Astrocyte of the spinal cord (primary cell): ENCODE measurements at places on chromosomes 13 and 19.

DNA sequence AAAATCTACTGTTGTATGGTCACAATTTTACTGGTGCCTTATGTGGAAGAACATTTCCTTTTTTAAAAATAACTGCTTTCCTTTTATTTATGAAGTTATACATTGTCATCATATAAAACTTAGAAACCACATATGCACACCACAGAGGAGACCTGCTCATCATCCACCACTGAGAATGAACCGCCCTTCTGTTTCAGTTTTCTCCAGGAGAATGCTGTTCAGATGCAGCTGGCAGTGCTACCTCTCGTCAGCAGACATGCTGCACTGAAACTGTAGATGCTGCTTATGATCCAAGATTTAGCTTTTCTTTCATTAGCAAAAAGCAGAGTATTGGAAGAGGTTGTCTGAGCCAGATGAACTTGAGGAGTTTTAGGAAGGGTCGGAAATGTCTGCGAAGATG lies 10.1 kb downstream of the SLC25A15 start:
- DNase-seq = no peak

DNA sequence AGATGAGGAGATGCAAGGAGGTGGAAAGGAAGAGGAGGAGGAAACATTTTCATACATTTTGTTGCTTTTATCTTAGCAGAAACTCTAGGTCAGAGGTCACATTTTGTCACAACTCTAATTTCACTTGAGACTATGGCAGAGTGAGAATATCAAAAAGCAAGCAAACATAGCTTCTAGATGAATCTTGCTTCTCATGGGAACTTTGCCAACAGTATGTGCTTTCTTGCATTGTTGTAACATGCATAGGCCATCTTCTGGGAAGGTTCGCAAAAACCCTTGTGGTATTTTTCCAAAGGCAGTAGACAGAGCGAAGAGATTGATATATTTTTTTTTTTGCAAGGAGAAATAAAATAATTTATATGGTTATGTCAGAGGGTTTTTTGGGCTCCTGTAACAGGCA lies 291.3 kb downstream of the MTUS2 start:
- no peak for DNase-seq

- no peak for DNase-seq
Measured at GRCh38 chr19:46954993-46955812, 64.4 kb upstream of the NPAS1 start.

- no peak for DNase-seq
Measured at GRCh38 chr13:102772042-102772425, 1.6 kb downstream of the TEX30 start.

DNA sequence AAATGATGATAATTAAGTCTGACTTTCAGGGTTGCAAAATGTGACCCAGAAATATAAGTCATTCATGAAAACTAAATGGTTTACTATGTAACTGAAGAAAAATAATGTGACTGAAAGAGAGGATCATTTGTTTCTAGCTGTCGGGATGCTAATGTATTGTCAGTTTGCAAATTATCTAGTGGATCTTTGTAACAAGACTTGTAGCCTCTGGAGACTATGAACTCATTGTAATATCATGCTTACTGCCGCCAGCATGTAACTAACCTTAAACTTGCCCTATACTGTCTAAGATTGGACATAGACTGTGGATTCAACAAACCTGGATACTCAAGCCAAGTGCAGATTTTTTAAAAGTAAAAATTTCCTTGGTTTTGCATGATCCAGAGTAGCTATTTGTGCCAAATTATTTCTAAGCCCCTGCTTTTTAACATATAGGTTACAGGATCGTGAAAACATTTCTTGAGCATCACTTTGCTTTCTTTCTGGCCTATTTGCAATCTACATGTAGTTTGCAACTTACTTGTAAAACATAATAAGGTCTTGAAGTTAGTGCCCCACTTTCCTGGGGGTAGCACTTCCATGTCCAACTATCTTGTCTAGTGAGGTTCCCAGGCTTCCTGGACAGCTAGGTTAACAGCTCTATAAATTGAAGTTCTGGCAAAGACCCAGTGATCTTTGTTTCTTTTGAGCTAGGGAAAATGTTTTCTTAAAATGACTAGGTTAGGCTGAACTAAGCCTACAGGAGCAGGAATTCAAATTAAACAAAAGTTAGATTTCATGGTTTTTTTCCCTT lies 3.3 kb upstream of the POSTN start:
- peak; percentile 24 for DNase-seq

GRCh38 chr13:99347911-99348451 lies 40.8 kb upstream of the GPR183 start:
- DNase-seq = no peak

- DNase-seq = no peak
Measured at GRCh38 chr13:94656176-94656575, 54.5 kb downstream of the GPR180 start.

GRCh38 chr19:47637550-47637949 lies 28.6 kb downstream of the BICRA start:
- no peak for DNase-seq

DNA sequence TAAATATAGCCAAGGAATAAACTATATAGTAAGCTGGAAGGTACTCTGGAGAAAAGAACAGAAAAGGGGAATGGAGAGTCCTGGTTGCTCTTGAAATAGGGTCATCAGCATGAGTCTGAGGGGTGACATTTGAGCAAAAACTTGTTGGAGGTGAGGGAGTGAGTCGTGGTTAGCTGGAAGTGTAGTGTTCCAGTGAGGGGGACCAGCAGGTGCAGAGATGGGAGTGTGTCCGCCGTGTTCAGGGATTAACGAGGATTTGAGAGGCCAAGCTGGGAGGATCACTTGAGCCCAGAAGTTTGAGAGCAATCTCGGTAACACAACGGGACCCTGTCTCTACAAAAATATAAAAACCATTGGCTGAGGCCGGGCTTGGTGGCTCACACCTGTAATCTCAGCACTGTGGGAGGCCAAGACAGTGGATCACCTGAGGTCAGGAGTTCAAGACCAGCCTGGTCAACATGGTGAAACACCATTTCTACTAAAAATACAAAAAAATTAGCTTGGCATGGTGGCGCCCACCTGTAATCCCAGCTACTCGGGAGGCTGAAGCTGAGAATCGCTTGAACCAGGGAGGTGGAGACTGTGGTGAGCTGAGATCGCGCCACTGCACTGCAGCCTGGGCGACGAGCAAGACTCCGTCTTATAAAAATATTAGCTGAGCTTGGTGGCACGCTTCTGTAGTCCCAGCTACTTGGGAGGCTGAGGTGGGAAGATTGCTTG lies 1.1 kb downstream of the SUPT5H start:
- DNase-seq = no peak

DNA sequence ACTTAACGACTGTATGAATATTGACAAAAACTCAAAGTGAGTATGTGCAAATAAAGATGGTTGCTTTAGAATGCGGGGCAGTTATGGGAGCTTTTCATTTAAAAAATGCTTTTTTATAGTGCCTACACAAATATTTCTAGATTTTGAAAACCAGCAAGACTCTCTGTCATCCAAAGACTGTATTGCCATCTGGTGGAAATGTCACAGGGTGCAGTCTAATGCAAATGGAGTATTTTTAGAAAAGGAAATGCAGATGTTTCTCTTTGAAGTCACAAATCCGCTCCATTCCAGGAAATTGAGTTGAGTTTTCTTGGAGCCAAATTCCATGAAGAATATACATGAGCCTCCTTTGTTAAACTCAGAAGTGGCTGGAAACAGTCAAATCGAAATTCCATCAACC lies 2.3 kb upstream of the C1QTNF9B start:
- DNase-seq = peak; percentile 48

- no peak for DNase-seq
Measured at GRCh38 chr13:36006347-36006746, 124.8 kb downstream of the DCLK1 start.

- no peak for DNase-seq
Measured at GRCh38 chr19:1035998-1036621, 3.8 kb upstream of the ABCA7 start.

DNA sequence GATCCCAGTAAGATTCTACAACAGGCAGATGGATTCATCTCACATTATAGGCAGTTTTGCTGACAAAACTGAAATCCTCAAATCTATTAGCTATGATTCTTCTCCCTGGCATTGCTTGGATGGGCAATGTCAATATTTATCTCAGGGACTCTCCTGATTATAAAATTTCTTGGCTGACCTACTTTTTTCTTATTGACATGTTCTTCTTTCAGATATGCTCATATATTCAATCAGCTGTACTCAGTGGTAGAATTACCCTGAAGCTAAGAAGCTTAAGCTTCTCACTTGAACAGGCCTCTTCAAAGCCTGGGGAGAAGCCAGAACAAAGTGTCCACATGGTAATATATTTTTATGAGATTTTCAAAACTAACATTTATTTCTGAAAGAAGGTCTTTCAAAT lies 513.6 kb downstream of the PCDH9 start:
- DNase-seq = no peak

DNA sequence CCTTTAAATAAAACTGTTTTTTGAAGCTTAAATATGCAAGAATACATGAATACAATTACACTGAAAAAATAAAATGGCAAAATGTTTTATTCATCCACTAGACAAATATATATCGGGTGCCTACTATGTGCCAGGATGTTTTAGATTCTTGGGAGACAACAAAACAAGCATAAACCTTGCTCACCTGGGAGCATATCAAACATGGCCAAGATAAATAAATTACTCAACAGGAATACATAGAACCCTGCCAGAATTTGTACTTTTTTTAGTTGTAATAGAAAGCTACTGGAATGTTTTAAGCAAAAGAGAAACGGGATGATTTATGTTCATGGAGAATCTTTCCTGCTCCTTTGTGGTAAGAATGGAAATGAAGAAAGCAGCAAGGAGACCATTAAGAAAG lies 2358.5 kb upstream of the PCDH20 start:
- no peak for DNase-seq

DNA sequence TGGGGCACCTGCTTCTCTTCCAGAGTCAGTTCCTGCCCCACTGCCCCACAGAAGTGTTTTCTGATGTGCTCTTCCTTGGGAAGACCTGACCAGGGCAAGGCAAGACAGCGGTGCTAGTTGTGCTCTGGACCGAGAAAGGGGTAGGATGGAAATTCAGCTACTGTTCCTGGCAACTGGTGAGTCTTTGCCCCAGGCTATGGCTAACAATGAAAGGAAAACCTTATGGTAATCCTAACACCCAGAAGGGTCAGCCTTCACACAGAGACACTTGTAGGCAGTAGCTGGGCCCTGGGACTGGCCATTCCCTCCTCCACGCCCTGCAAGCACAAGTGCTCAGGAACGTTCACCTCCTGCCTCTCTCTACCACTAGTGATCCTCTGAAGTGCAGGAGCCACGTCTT lies 9.6 kb upstream of the CYSLTR2 start:
- DNase-seq = no peak

GRCh38 chr13:56332671-56333070 lies 808.0 kb upstream of the PRR20A start:
- DNase-seq = no peak

DNA sequence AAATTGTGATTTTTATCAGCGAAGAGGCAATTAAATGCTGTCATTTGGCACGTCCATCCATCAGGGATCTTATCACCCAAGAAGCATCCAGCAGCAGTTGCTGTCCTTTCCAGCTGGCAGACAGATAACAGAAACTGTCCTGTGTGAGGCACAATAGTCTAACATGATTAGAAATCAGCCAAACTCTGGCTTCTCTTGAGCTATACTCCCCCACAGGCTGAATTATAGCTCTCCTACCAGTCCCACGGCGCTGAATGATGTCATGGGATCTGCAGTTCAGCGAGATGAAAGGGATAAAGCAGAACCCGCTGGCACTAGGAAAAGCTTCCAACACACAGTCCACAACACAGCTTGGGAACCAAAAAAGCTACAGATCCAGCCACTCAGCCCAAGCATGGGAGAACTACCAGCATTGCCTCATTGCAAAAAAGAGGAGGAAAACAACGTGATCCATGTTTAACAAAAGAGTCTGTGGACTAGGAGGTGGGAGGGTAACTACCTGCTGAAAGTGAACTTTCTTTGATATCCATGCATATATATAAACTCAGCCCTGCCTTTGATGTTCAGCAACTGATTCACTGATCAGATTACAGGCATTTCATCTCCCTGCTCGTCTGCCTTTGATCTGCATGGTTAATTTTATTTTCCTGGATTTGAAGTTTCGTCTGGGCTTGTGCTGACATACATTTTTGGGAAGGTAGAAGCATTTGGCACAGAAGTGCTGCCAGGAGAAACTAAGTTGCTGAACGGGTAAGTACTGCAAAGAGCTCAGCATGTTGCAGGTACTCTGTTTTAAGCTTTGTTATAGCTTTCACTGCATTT lies at the start of gene TNFRSF19:
Gene TNFRSF19 (plus strand): TSS at position 314 of the 822 bp plus-strand sequence. CDS start 19,772 bp downstream, outside the sequence.
- peak; percentile 89 for DNase-seq

DNA sequence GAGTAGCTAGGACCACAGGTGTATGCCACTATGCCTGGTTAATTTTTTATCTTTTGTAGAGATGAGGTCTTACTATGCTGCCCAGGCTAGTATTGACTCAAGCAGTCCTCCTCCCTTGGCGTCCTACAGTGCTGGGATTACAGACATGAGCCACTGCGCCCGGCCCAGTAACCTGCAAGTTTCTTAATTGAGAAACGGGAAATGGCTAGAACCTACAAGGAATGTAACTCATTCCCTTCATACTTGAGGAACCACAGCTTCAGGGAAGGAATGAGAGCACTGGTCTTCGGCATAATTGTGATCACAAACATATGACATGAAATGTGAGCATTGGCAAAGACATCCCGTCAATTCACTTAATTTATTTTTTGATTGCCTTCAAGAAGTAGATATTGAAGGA lies 157.0 kb downstream of the KLF5 start:
- peak; percentile 27 for DNase-seq

DNA sequence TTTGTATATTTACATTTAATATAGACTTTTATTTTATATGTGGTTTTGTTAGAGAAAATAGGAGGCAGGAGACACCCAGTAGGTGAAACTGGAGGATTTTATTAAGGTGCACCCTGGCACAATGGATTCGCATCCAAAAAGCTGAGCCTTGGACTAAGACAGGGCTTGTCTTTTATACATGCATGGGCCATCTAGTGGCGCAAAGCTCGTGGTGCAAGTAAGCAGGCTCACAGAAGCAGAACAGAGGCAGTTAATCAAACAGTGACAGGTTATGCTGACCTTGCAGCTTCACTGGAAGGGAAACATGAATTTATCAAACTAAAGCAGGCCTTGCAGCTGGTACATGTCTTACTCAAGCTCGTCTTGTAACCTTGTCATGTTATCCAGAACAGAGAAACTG lies 58.8 kb upstream of the ZNF681 start:
- no peak for DNase-seq
